ENCODE measurements at places on chromosomes 12 and 14. TPM values are rescaled to one million over a fixed set of nuclear protein-coding genes. Genes with fewer than 3 reads are reported as not detected.

DNA sequence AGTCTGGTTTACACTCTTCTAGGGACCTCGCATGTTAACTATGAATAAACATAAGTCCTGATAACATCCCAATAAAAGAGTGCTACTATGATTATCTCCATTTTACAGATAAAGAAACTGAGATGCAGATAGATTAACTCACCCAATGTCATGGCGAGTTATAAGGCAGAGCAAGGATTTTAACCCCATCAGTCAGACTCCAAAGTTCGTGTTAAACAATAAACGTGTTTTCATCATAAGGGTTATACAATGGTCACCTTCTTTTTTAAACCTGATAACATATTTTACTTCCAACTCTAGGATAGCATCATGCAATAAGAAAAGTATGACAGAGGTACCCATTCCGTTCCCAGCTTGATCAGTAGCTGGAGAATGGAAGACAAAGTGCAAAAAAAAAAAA lies 1.2 kb downstream of the AREL1 start:
- no peak for DNase-seq

- DNase-seq = no peak
Measured at GRCh38 chr12:53201639-53202038, 5.4 kb downstream of the ITGB7 start.

GRCh38 chr14:34554540-34555250 lies 15.2 kb upstream of the EAPP start:
- no peak for DNase-seq

DNA sequence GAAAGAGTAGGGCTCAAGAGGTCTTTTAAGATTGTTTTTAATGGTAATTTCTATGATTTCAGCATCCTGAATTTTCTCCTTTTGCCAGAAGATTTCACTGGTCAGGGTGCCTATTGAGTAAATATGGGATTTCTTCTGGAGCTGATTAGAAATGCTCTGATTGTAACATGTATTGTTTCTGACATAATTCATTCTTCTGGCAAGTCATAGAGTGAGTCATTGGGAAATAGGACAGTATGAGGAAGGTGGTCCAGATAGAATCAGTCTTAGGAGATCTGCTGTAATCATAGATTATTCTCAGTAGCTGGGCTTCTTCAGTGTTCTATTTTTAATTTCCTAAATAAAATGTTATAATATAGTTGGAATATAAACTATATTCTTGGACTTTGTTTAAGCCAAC lies 182.0 kb upstream of the NAV3 start:
- DNase-seq = no peak

DNA sequence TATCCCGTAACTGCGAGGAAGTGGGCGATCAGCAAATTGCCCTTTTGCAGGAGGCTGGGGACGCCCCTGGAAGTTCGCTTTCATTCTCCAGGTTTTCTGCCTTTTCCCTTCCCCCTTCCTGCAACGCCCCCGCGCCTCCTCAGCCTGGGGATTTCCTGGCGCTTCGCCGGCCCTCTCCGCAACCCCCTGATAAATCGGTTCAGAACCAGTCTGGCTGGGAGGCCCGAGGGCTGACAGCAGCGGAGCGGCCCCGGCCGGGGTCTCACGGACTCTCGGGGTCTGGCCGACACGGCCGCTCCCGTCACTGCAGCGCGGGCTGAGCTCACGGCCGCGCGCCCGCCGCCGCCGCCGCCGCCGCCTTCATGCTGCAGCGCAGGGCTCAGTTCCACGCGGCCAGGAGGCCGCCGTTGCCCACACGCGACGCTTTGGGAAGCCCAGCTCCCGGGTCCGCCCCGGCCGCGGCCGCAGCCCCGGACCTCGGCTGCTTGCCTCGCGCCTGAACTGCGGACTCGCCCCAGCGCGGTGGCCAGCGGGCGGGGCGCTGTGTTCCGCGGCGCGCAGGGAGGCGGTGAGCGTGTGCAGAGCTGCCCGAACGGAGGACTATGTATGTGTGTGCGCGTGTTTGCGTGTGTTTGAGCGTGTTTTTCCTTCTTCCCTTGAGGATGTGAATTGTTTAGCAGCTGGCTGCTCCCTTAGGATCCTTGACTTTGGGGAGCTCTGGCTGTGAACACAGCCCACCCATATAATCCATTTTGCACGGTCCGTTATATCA lies at the start of gene LRFN5:
TSS of gene LRFN5 (plus strand) at position 345 of the 772 bp plus-strand sequence.
- DNase-seq = no peak

DNA sequence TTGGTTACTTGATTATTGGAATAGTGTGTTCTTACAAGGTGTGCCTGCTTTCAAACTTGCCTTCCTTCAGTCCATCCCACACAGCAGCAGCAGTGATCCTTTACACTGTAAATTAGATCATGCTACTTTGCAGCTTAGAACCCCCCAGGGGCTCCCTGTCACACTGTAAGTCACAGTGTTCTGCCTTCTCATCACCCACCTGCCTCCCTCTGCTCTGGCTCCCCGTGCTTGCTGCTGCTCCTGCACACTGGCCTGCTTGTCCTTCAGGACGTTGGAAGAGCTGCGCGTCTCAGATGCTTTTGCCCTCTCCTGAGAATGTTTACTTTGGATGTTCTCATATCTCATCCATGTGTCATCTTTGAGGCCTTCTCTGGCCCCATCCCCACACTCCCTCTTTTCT lies 27.3 kb downstream of the ZC3H14 start:
- no peak for DNase-seq

DNA sequence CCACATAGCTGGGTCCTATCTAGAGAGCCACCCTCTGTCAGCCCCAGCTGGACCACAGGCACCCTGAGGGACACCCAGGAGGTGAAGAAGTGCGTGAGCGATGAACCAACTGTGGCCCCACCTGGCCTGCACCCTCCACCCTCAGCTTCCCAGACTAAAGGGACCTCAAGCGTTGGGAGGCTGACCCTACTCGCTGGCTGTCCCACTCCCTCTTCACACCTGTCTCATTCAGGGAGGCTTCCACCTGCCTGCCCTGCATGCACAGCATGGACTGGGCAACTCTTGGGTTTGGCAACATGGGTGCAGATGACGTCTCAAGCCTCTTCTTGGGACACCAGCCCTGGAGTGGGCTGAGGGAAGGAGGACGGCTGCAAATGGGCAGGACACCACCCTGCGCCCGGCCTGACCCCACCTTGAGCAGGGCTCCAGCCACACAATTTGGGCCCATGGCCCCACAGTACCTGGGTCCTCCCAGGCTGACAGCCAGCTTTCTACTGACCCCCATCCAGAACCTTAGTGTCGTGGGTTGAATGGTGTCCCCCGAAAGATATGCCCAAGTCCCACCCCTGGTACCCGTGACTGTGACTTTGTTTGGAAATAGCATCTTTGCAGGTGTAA lies 2.1 kb downstream of the TMEM179 start:
- DNase-seq = no peak

DNA sequence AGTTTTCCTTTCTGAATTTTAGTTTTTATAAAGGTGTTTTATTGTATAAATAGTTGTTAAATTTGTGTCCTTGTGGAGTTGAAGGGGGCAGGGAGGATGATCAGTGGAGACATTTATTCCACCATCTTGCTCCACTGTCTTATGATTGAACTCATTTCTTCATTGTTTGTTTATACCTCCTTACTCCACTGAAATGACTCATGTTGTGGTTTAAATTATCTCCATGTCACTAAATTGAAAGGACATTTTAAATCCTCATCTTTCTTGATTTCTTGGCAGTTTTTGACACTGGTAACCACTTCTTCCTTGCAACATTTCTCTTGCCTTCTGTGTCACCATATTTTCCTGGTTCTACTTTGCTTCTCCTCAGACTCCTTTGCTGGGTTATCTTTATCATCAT lies 23.6 kb upstream of the FERMT2 start:
- no peak for DNase-seq

GRCh38 chr14:81449114-81449513 lies 49.0 kb upstream of the STON2 start:
- no peak for DNase-seq

GRCh38 chr12:123269395-123269892 lies 2.2 kb downstream of the CDK2AP1 start:
- no peak for DNase-seq

GRCh38 chr12:57892232-57892972 lies 45.9 kb upstream of the CTDSP2 start:
- DNase-seq = no peak

GRCh38 chr12:41211448-41211847 lies 23.3 kb downstream of the PDZRN4 start:
- no peak for DNase-seq

DNA sequence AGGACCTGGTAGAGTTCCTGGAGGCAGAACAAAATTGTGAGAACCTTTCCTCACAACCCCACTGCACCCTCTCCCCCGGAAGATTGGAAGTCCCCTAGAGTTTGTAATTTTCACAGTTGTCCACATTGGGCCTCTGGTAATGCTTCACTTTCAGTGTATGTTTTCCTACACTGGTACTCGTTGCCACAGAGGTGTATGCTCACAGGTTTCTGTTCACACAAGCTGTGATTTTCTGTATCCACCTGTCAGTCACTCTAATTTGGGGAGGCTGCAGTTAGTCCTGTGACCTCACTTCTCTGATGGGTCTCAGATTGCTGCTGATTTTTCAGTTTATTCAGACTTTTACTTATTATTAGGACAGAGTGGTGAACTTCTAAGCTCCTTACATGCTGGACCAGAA lies 66.4 kb upstream of the BMP4 start:
- no peak for DNase-seq

DNA sequence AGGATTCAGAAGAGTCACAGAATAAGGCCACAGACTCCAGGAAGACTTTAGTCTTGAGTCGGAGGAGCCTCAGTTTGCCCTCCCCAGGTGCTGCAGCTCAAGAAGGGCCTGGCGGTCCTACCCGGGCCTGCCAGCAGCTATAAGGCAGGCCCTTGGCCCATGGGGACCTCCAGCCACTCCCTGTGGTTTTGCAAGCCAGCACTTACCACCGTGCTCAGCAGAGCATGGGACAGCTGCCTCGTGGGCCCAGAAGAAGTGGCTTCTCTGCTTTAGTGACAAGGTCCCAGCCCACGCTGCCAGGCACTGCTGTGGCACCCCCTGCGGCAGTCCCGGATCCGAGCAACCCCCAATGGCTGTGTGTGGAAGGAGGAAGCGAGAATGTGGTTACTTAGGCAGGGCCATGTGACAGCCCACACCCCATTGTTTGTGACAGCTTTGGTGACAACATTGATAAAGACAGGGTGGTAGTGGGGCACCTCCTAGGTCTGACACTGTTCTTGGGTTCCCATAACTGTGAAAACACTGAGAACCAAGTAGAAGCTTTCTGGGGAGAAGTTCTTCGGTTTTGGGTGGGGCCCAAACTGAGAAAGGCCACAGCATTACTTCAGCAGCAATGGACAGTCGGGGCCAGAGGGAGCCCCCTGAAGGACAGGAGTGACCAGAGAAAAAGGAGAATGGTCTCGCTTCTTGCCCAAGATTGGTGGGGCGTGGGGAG lies at the start of gene SELPLG:
TSS of gene SELPLG (minus strand) at position 361 of the 715 bp plus-strand sequence. CDS start 9,587 bp downstream, outside the sequence.
- peak; percentile 94 for DNase-seq

- DNase-seq = no peak
Measured at GRCh38 chr12:74031045-74031444, 506.6 kb upstream of the ATXN7L3B start.

DNA sequence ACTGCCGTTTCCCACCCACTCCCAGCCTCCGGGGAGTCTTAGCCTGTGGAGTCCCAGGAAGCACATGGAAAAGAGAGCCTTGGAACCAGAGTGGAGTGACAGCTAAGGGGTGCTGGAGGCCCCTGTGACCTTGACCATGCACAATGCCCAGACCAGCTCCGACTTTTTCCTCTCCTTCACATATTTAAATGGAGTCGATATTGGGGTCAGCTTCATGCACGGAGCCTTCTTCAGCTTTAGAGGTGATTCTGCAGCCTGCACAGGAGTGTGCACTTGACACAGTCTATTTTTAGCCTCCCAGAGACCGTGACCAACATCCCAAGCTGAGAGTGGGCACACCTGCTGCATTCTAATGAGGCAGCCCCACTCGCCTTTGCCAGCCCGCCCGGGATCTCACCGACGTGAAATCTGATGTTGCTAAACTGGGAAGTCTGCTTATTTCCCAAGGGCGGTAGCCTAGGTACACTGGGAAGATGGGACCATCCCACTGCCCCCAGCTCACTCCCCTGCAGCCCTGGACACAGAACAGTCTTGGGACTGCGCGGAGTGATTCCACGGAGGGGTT lies 47.5 kb downstream of the PRMT8 start:
- DNase-seq = no peak

DNA sequence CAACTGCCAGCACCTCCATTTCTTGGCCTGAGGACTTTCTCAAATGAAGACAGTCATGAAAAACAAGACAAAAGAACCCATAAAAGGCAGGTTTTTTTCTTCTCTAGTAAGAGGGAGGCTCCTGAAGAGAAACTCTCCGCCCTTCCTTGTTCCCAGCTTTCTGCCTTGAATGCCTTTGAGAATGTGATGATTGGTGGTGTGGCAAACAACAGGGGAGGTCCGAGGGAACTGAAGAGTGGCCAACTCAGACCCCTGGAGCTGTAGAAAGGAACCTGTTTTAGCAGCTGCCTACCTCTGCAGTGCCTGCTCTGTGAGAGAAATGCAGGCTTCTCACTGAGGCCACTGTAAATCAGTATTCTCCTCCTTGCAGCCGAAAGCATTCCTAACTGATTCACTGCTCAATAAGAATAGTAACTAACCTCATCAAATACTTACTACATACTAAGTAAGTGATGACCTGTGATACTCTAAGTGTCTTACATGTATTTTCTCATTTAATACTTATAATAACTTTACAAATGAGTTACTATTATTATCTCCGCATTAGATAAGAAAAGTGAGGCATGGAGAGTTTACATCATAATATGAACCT lies 16.7 kb upstream of the ERC1 start:
- DNase-seq = no peak

GRCh38 chr14:103522649-103523574 lies at the start of gene CKB:
Gene CKB (minus strand): TSS chr14:103522830. CDS start chr14:103522493, 337 bp downstream.
- peak; percentile 51 for DNase-seq

GRCh38 chr12:98741196-98741555 lies 96.1 kb downstream of the APAF1 start:
- DNase-seq = no peak

GRCh38 chr12:753611-754472 lies 1.5 kb downstream of the WNK1 start:
- peak; percentile 45 for DNase-seq

DNA sequence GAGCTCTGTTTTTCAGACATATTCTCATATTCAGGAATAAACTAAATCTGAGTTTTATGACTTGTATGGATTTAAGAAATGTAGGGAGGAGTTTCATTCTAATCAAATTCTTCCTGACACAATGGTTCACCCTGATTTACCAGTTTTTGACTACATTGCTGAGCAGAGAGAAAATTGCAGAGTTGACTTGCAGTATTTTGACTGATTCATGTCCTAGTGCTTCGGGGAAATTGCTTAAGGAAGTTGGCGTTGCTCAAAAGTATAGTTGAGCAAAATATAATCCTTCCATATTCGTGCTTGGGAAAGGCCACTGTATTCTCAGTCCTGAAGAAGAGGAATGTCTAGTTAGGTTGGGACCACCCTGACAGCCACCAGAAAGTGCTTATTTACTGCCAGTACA lies 1.3 kb upstream of the TWF1 start:
- DNase-seq = no peak

- DNase-seq = no peak
Measured at GRCh38 chr12:79725987-79726386, 35.2 kb upstream of the PAWR start.

GRCh38 chr12:20421421-20421820 lies 53.1 kb downstream of the PDE3A start:
- no peak for DNase-seq

- DNase-seq = no peak
Measured at GRCh38 chr14:103705504-103706284, 9.6 kb downstream of the XRCC3 start.

Gene MORN3
- 17.5 TPM for total RNA-seq

Gene DIO2
- total RNA-seq = not detected

Gene GPN3
- total RNA-seq = 14.6 TPM

Gene PWP1
- 42.5 TPM for total RNA-seq

Gene RXYLT1
- total RNA-seq = 9.9 TPM

Gene CIROP
- not detected for total RNA-seq

Gene RAB15
- 6.2 TPM for total RNA-seq

Gene CFAP251
- 1.1 TPM for total RNA-seq

Gene GMFB
- 34.1 TPM for total RNA-seq

Gene WASHC4
- total RNA-seq = 43.2 TPM
